ENCODE measurements at places on chromosomes 11 and 22.

DNA sequence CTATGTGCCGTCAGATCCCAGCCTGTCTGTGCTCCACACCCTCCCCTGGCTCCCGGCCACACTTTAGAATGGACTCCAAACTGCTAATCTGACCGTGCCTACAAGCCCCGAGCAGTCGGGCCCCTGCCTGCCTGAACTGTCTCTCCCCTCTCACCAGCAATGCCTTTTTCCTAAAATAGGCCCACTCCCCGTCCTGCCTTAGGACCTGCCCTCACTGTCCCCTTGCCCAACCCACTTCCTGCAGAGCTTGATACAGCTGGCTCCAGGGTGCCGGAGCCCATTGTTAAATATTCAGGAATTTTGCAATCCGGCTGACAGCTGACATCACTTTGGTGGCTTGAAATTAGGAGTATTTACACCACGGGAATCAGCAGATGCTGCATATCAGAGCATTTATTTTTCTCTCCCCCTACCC is 21.4 kb downstream of the MN1 start:
- DNase-seq: no peak

DNA sequence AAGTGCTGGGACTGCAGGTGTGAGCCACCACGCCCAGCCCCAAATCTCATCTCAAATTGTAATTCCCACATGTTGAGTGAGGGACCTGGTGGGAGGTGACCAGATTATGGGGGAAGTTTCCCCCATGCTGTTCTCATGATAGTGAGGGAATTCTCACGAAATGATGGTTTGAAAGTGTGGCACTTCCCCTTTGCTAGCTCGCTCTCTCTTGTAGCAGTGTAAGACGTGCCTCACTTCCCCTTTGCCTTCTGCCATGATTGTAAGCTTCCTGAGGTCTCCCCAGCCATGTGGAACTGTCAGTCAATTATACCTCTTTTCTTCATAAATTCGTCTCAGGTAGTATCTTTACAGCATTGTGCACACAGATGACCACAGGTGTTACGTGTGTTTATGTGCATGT is 357.8 kb downstream of the CADM1 start:
- DNase-seq: no peak

GRCh38 chr22:29266564-29267461 is 968 bp downstream of the RHBDD3 start:
- DNase-seq: no peak

GRCh38 chr11:46697303-46697702 is 3.1 kb downstream of the ARHGAP1 start:
- no peak for DNase-seq

GRCh38 chr11:2135648-2136201 is 3.5 kb downstream of the IGF2 start:
- DNase-seq: no peak

DNA sequence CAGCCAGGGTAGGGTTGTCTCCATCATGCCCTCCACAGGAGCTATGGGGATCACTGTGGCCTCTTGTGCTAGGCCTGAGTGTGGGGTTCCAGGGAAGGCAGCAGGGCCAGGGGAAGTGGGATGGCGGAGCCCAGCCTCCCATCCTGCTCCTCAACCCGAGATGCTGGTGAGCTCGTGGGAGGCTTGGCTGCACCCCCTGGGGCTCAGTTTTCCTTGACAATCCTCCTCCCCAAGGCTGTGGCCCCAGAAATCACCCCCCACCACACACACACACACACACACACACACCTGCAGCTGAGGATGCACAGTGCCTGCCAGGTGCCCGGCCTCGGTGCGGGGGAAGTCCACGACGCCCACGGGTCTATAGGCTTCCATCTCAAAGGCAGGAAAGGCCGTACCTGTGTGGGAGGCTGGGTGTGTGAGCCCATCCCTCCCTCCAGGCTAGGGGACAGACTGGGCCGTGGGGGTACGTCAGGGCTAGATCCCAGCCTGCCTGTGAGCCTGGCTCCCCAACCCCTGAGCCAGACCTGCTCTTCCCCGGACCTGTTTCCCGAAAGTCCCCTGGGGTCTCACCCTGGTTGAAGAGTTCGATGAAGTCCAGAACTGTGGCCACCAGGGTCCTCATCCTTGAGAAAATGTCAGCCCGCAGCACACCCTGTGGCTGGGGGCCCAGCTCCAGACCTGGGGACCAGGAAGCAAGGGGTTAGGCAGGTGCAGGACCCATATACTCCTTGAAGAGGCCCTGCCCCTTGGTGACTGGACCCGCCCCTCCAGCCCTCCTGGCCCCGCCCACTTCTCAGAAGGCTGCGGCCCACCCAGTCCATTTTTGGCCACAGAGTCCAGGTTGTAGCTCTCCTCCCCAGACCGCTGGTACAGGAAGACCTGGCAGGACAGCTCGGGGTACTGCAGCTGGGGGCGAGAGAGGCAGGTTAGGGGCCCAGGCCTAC is 5.2 kb upstream of the TBX10 start:
- DNase-seq: no peak

DNA sequence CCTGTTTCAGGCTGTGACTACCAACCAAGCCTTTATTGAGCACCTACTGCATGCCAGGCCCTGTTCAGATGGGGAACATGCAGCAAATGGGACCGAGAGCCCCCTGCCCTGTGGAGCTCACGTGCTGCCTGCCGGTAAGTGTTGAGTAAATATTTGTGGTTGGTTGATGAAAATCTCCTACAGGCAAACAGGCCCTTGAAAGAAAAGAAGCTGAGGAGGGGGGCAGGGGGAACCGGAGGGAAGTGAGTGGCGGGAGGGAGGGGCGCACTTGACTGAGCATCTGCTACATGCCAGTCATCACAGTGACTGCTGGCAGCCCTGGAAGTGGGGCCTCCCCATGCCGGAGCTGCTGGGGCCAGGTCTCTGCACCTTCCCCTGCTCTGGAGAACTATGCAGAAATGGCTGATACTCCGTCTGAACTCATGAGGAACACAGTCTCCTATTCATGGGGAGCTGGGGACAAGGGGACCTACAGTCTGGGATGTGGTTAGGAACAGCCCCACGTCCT is 34.2 kb downstream of the MACROD1 start:
- DNase-seq: no peak

GRCh38 chr22:22057617-22058378 is 75.2 kb upstream of the TOP3B start:
- no peak for DNase-seq

GRCh38 chr22:35627267-35628041 is 10.3 kb upstream of the MB start:
- peak; percentile 78 for DNase-seq

GRCh38 chr11:43941257-43941994 is 1.0 kb upstream of the C11orf96 start:
- no peak for DNase-seq

- no peak for DNase-seq
These were observed 1.5 kb downstream of the ADAMTS8 start for GRCh38 chr11:130426837-130427341.

GRCh38 chr11:134576721-134577171 is 164.7 kb upstream of the B3GAT1 start:
- DNase-seq: no peak

- no peak for DNase-seq
These were observed 45.3 kb upstream of the SCUBE2 start for GRCh38 chr11:9136741-9137140.

- DNase-seq: no peak
These were observed 108.9 kb downstream of the KIRREL3 start for GRCh38 chr11:126891556-126892217.

DNA sequence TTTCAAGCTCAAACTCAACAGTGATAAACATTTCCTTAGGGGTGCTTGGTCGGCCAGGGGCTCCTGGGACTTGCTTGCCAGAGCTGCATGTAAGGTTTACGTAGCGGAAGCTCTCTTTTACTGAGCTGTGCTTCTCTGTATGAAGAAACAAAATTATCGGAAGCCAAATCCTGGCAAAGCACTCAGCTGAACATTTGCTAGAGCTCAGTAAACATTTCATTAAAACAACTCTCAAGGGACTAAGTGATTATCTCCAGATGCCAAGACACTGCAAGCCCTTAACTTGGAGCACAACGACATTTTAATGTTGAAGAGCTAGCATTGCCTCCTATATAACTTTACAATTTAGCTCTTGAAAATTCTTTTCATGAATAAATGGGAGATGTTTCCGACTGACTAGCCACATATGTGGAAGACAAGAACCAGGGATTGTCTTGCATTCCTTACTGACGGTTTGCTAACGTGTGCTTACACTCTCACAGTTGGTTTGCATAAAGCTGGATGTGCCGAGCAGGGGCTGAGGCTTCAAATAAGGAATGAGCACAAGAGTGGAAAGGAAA is 43.4 kb downstream of the SCUBE2 start:
- DNase-seq: no peak

GRCh38 chr22:24728790-24729637 is 45.5 kb downstream of the PIWIL3 start:
- DNase-seq: no peak

DNA sequence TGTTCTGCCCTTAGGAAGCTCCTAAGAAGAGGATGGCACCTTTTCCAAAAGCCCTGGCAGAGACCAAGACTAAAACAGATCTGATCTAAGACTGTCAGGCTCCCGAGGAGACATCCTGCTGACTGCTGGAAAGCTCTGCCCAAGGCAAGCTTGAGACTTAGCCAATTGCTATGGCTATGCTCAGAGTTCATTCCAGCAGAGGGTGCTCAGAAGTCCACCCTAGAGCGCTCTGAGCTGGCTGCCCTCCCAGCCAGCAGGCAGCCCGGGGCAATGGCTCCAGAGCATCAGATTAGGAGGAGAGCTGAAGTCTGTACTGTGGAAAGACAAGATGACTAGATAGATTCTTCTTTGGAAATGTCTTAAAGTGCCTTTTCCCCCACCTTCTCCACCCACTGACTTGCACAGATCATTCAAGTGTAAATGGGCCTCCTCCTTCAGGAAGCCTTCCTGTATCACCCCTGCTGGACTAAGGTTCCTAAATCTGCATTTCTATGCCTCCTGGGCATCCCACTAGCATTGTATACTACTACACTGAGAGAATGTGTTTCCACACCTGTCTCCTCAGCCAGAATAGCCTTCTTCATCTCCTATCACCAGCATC is 23.4 kb downstream of the LRRC55 start:
- DNase-seq: no peak

GRCh38 chr22:50271519-50271970 is 1.4 kb upstream of the MAPK11 start:
- no peak for DNase-seq

GRCh38 chr11:133570376-133570775 is 38.1 kb upstream of the OPCML start:
- DNase-seq: no peak

DNA sequence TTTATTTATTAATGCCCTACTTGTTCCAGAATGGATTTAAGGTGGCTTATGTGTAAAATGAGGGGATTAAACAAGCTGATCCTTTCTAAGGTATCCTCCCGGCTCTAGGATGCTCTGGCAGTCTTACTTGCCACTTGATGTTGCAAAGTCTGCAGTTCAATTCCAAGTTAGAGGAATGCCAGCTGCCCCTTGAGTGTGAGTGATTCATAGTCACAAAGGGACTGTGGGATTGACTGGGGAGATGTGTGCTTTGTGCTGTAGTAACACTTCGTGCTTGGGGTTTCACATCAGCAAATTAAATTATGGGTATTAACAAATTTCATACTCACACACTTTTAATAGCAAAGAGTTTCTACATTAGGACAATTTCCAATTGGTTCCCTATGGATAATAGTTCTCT is 550.8 kb upstream of the CADM1 start:
- DNase-seq: no peak

GRCh38 chr11:79582434-79582833 is 141.6 kb upstream of the TENM4 start:
- DNase-seq: no peak

- no peak for DNase-seq
These were observed 20.8 kb upstream of the LMO2 start for GRCh38 chr11:33912405-33913361.
